GM12878 (cell line): ENCODE measurements at places on chromosomes 6 and 20.
A peak's percentile ranks its signal among the peaks of the same experiment; 100 is the strongest.

- no peak for DNase-seq
These were observed 1234.4 kb downstream of the EPHA7 start for GRCh38 chr6:92184933-92185332.

DNA sequence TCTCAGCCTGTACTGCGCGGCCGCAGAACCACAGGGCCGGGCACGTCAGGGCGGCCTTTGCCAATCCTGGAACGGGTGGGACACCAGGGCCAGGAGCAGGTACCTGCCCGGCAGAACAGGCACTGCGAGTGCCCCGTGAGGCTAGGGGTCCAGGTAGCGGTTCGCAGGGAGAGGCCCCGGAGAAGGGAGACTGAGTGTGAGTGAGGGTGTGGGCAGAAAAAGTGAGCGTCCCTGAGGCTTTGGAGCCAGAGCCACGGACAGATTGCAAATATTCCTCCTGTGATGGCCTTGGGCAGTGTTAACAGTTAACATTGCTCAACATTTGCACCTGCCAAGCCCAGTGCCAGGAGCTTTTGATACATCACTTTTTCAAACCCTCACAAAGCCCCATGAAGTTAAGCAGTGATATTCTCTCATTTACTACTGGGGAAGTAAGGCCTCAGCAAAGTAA is 491 bp downstream of the GNMT start:
- no peak for DNase-seq

GRCh38 chr6:111725446-111726112 is 119.9 kb upstream of the TRAF3IP2 start:
- DNase-seq, result no peak

- no peak for DNase-seq
These were observed 16.6 kb downstream of the ADTRP start for GRCh38 chr6:11761744-11762620.

DNA sequence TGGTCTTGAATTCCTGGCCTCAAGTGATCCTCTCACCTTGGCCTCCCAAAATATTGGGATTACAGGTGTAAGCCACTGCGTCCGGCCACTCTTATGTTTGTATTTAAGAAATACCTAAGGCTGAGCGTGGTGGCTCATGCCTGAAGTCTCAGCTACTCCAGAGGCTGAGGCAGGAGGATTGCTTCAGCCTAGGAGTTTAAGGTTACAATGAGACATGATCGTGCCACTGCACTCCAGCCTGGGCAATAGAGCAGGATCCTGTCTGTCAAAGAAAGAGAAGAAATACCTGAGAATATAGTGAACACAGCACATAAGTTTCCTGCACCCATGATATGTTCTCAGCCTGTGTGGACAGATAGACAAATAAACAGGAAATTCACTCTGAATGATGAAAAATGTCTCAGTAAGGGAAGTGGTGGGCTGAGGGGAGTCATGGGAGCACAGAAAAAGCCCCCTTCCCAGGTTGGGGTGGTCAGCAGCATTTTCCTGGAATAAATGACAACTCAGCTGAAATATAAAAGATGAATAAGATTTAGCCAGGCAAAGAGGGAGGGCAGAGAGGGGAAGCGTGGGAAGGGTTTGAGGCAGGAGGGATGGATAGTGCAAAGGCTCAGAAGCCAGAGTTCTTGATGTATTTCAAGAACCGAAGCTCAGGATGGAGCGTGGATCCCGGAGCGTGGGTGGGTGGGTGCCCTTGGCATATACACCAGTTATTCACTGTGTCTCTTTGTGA is 13.8 kb upstream of the MMP9 start:
- no peak for DNase-seq

GRCh38 chr6:22231616-22232015 is 65.2 kb downstream of the PRL start:
- no peak for DNase-seq

DNA sequence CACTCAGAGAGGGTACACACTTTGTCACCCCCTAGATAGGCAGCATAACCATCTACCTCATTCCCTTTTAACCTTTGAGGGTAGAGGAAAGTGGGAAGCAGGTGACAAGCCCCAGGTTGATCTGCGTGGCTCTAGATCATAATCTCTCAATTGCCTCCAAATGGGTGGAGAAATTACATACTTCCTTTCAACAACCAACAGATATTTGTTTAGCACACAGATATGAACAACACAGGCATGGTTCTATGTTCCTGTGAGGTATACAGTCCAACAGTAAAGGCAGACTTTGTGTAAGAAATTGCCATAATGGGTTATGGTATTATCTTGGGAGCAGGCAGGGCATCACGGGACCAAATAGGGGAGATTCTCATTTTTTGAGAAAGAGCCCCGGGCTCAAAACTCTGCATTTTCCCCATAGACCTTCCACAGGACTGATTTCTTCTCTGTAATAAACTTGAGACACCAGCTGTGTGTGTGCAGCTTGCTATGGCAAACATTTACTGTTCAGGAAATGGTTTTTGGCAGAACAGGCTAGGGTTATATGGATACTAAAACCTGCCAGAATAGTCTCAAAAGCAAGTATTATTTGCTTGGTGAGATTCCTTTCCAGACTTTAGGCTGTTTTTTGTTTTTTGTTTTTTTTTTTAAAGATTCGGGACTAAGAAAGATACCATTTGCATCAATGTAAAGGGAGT is 126.2 kb downstream of the CD164 start:
- no peak for DNase-seq

- DNase-seq, result no peak
These were observed 288.7 kb upstream of the CDYL start for GRCh38 chr6:4487538-4487937.

GRCh38 chr20:16491294-16491905 is 81.8 kb downstream of the KIF16B start:
- DNase-seq, result peak; percentile 1

DNA sequence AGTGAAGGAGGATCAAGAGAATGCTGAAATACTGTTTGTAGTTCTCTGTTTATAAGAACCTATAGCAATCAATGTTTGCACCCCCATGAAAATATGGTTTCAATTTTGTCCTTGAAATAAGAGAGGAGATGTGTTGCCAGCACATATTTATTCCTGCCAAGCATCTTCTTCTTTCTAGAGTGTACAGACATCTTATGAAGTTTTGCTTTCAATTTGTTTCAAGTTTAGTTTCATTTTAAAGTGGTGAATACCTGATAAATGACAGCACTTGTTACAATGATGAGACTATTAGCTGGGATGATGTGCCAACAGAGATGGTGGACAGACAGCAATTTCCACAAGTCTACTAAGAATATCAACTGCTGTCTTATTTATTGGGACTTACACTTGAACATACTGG is 39.2 kb upstream of the CENPW start:
- DNase-seq, result peak; percentile 16

DNA sequence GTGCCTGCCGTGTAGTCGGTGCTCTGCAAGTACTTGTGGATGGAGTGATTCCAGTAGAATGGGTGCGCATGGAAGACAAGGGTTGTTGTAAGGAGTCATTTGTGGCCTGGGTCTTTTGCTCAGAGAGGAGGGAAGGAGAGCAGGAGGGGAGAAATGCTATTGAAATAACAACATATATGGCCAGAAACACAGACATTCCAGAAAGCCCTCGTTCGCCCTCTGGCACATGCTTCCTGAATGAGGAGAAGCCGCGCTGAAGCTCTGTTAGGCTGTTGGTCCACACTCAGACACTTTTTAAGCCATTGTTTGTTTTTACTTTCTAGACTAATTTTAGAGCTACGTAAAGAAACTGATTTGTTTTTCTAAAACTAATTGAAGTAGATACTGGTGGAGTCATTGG is 107.4 kb downstream of the RPP40 start:
- DNase-seq, result no peak

GRCh38 chr6:142871910-142872331 is 73.1 kb downstream of the HIVEP2 start:
- DNase-seq, result no peak

DNA sequence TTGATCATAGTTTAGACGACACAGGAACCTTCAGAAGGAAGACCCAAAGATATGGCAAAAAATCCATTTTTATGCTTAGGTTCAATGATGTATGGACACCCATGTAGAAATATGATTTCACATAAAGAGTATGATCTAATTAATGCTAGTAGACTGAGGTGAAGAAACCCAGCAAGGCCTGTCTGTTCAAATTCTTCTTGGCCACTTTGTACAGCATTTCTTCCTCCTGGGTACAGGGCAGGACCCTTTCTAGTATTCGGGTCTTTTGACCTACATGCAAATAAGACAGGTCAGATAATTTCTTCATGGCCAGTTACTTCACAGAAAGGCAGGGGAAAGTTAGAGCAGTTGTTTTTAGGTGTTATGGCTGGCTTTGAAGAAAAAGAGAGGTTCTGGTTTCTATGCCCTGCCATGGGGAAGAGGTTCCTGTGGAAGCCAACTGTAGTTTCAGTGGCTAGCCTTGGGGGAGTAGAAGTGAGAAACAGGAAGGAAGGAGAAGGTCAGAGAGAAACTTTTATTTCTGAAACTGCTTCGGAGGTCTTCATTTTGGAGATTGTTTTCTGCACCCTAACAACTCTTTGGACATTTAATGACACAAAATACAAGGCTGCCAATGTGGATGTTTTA is 208.3 kb downstream of the PTPRK start:
- DNase-seq, result no peak

DNA sequence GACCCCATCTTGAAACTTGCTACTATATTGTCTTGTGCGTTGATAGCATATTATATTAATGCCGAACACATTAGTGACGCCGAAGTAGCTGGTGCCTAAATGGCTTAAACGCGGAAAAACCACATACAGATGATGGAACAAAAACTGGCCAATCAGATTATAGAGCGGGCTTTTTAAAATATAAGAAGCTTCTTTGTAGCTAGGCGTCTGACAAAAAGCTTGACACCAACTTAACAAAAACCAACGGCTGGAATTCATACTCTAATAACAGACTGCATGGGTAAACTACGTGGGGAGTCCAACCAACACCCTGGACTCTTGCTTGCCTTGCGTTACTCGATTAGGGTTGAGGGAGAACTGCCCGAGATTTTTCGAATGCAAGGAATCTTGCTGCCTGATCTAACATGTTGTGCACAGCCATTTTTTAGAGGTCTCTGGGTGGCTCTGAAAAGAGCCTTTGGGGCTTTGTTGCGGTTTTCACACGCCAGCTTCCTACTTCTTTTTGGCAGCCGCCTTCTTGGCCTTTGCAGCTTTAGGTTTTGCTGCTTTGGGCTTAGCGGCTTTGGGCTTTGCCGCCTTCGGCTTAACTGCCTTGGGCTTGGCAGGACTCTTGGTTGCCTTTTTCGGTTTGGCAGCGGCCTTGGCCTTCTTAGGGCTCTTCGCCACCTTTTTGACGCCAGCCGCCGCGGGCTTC is 45.7 kb downstream of the OR2B2 start:
- peak; percentile 74 for DNase-seq

DNA sequence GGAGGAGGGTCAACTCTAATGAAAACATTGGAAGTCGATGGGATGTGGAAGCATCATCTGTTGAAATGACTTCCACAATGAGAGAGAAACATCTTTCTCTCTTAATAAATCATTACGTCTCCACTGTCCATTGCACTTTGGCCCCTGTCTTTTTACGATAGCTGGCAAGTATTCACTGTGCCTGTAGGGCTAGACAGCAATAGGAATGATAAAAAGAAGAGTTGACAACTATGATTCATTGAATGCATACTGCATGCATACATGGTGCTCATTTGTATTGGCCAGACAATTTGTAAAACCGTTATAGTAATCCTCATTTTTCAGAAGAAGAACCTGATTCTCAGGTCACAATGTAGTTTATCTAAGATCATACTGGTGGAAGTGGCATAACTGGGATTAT is 220.3 kb downstream of the KCNQ5 start:
- DNase-seq, result no peak

GRCh38 chr6:7413151-7413823 is 23.7 kb downstream of the RIOK1 start:
- no peak for DNase-seq

GRCh38 chr20:1118004-1118335 is 432 bp upstream of the PSMF1 start:
- DNase-seq, result no peak

DNA sequence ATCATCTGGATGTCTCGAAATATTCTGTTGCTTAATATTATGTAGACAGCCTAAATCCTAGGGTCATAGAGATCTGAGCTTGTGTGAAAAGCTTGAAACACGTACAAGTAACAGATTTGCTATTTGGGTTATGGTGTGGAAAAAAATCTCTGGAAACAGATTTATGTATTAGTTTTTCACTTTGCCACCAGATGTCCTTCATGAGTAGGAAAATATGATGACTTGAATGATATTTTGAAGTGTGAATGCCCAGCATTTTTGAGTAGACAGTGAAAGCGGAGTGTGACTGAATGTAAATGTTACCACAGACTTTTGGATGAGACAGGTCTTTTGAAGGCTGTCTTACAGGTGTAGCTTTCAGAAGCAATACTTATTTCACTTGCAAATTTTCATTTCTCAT is 4.2 kb upstream of the BMP6 start:
- DNase-seq, result no peak

DNA sequence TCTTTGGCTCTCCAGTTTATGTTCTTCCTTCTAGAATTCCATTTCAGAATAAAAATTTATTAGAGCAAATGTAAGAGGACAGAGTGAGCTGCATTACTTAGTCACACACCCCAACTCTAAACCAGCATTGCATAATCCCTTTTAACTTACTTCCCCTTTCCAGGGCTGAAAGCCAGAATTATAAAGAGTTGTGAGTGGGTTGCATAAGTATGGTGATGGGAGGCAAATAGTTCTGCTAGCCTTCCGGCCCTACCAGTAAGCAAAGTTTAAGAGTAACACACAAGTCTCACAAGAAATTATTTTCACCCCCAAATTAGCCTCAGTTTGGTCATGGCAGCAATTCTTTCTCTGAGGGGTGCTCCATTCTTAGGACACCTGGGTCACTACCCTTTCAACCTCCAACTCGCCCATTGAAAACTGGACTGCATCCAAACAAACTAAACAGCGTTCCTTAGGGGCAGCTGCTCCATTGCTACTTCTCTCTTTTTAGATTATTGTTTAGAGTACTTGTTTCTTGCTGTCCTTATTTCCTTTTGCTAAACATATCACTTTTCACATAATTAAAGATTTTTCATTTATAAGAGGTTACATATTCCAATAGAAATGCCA is 1.6 kb downstream of the KIAA0408 start:
- DNase-seq, result no peak

DNA sequence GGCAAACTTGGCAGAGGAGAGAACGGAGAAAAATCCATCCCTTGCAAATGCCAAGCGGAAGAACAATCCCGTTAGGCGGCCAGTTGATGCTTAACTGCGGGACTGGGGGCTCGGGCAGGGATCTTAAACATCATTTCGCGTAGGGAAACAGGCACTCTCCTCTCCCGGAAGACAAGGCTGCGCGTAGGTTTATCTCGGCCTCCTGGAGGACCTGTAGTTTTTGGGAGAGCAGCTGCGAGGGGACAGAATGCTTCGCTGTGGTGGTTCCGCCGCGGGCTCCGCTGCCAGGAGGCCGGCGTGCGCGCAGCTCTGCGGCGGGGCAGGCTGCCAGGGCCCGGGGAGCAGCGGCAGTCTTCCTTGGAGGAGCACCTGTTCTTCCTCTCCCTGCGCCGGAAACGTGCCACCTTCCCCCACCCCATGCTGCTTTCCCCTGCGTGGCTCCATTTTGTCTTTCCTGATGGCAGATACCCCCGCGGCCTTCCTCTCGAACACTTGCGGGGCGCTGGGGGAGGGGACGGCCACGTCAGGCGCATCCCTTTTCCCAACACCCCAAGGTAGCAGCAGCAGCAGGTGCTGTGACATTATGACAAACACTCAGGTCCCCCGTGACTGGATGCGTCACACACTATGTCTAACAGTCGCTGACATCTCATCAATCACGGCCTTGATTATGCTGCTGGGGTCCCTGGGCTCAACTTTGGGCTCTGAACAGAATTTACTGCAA is 230.7 kb upstream of the BTBD3 start:
- DNase-seq, result no peak

- no peak for DNase-seq
These were observed 13.9 kb downstream of the FOXO3 start for GRCh38 chr6:108574457-108575141.
